ENCODE measurements at places on chromosomes 2 and 18. TPM values are rescaled to one million over a fixed set of nuclear protein-coding genes. Genes with fewer than 3 reads are reported as not detected.

Gene LNPK
- total RNA-seq: 20.4 TPM

Gene AAK1
- 19.7 TPM for total RNA-seq

Gene MC5R
- total RNA-seq: not detected

Gene ZNF396
- total RNA-seq: 0.69 TPM

Gene SPRED2
- 30.9 TPM for total RNA-seq

Gene BCL2
- 0.58 TPM for total RNA-seq

Gene SLC5A7
- total RNA-seq: not detected

Gene CRYBA2
- total RNA-seq: not detected

Gene RAX
- total RNA-seq: not detected

Gene GAL3ST2
- 0.28 TPM for total RNA-seq

Gene VIT
- not detected for total RNA-seq

Gene IL37
- total RNA-seq: not detected

Gene C2orf15
- 0.40 TPM for total RNA-seq

Gene VAMP8
- total RNA-seq: 14.5 TPM

Gene BBS5
- total RNA-seq: 5.6 TPM

Gene CD8B2
- not detected for total RNA-seq

Gene YES1
- 19.3 TPM for total RNA-seq

Gene ELMOD3
- 14.5 TPM for total RNA-seq

Gene TPO
- total RNA-seq: 0.15 TPM

Gene PTPRM
- 35.0 TPM for total RNA-seq

Gene UGT1A9
- total RNA-seq: 4.7 TPM

Gene SKA1
- 17.1 TPM for total RNA-seq

Gene NT5DC4
- not detected for total RNA-seq

Gene ANKRD62
- total RNA-seq: not detected

Gene IL1F10
- total RNA-seq: not detected

Gene SCN2A
- total RNA-seq: not detected

Gene LOXHD1
- total RNA-seq: not detected
